Glomerular endothelial cell (primary cell): ENCODE measurements at places on chromosomes 3 and 15.

- DNase-seq = no peak
Measured at GRCh38 chr3:188432802-188433520, 279.0 kb downstream of the LPP start.

DNA sequence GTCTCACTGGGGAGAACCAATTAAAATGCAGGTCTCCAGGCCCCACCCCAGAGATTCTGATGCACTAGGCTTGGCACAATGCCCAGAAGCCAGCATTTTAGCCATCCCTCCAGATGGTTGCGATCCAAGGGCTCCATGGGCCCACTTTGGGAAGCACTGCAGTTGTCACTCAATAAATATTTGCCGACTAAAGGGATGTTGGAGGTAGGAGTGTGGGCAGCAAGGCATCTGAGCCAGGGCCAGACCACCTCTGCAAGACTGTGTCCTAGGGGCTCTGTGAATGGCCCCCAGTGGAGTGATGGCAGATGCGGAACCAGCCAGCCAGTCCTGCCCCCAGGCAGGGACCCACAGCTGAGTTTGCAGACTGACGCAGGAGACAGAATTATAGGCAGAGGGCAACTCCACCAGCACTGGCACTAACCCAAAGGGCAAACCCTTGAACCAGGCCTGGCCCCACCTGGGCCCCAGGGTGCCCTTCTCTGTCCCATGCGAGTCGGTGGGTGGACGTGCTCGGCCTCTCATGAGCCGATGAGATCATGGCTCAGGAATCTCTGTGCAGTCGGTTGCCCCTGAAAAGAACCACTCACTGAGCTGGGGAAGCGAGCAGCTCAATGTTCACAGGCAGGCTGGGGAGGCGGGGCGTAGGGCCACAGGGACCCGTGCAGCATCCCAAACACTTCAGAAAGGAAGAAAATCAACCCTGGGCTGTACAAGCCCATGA, 49.7 kb downstream of the SEMA5B start:
- no peak for DNase-seq

GRCh38 chr3:148646126-148646665, 51.5 kb upstream of the AGTR1 start:
- no peak for DNase-seq

GRCh38 chr3:98763819-98764418, 779 bp downstream of the ST3GAL6 start:
- DNase-seq = no peak
